ENCODE measurements at places on chromosomes 7 and 10.

GRCh38 chr10:131833446-131834080 is 67.2 kb upstream of the PPP2R2D start:
- DNase-seq: no peak

DNA sequence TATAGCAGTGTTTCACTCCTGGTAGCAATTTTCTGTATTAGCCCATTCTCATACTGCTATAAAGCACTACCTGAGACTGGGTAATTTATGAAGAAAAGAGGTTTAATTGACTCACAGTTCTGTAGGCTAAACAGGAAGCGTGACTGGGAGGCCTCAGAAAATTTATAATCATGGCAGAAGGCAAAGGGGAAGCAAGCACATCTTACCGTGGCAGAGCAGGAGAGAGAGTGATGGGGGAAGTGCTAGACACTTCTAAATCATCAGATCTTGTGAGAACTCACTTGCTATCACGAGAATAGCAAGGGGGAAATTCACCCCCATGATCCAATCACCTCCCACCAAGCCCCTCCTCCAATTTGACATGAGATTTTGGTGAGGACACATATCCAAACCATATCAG is 131.6 kb upstream of the EFCAB10 start:
- no peak for DNase-seq

DNA sequence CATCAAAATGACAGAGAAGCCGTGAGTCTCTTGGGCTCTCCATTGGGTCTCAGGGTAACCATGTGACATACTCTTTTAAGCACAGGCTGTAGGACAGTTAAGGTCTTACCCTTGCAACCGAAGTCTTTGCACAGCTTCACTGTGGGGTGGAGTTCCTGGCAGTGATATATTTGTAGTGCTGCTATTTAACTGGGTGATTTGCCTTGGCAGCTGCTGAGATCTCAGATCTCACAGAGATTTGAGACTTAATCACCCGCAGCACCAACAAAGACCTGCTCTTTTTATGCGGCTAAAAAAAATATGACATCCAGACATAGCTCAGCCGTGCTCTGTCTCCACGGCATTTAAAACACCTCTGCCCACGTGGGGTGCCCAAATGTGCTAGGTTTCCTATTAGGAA is 63.4 kb upstream of the NPTX2 start:
- peak; percentile 29 for DNase-seq

DNA sequence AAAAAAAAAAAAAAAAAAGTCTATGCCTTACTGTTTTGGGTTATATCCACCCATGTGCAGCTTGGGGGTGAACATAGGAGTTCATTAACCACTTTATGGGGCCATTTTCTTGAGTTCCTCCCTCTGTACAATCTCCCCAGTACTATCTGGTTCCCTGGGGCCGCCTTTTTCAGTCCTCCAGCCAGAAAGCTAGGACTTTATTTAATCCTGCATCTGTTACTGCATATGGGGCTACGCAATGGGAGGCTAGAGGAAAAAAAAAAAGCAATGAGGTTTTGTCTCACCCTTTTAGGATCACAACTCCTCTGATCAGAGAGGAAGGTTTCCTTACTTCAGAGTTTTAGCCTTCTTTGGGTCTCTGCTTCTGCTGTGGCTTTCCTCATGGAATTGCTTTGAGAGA is 51.0 kb downstream of the BTRC start:
- DNase-seq: no peak

DNA sequence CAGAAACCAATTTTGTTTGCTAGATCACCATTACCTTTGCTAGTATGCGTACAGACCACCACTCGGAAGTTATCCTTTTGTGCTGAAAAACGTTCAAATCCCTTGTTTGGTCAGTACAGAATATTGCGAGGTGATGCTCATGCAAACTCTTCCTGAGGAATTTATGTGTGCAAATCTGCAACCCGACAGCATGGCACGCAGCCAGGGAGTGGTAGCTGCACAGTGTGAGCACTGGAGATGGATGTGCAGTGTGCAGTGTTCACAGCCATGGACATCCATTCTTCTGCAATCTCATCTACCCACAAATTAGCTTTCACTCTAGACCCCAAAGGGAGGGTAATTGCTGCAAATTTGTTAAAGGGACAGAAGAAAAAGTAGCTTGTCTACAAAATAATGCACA is 72.2 kb downstream of the CACUL1 start:
- DNase-seq: no peak

DNA sequence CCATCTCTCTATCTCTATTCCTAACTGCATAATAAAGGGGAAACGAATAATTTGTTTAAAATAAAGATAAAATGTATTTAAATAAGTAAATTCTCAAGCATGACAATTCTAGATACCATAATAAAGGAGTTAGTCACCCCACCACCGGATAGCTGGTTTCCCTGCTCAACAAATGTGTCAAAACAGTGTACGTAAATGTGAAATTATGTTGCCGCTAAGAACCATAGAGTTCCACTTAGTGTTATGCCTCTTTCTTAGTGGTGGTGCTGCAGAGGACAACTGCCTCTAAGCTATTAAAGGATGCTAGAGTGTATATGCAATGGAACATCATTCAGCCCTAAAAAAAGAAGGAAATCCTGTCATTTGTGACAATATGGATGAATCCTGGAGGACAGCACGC is 42.4 kb downstream of the SMKR1 start:
- no peak for DNase-seq

GRCh38 chr7:55513868-55514267 is 58.4 kb downstream of the VOPP1 start:
- DNase-seq: no peak

- no peak for DNase-seq
Observed at GRCh38 chr7:135283959-135284638, 50.5 kb downstream of the STRA8 start.

DNA sequence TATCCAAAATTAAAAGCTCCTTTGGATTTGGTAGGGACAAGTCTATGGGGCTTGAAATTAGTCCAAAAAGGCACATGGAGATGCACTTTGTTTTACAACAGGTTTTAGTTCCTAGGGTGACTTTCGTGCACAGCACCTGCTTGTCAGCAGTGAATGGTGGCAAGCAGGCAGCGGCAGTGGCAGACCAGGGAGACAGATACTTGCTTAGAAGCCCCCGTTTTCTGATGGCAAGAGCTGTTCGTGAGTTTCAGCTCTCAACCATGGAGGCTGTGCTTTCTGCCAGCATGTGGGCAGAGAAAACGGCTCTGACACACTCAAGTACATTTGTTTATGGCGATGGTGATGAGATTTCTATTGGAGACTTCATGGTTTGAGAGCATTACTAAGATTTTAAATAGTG is 61.7 kb upstream of the SHH start:
- no peak for DNase-seq

DNA sequence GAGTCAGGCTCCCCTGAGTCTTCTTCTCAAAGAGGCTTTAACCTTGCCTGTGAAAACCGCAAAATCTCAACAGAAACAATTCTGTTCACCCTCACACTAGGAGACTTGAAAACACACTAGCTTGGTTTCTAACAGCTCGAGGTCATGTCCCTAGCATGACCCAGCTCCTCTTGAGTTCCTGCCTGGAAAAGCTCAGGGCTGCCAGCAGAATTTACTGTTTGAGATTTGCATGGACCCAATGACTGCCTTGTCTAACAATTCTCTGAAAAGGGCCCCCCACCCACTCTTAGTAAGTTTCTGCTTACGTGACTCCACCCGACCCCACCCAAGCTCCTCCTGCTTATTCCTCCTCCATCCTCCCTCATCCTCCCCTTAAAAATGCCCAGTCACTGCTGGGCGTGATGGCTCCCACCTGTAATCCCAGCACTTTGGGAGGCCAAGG is 85.1 kb upstream of the KMT2C start:
- no peak for DNase-seq

- DNase-seq: no peak
Observed at GRCh38 chr10:316390-316789, 181.1 kb downstream of the ZMYND11 start.

GRCh38 chr7:46292741-46293140 is 371.7 kb upstream of the IGFBP3 start:
- DNase-seq: no peak

GRCh38 chr10:26112532-26112931 is 104.0 kb upstream of the GAD2 start:
- no peak for DNase-seq

GRCh38 chr10:102601639-102602038 is 42.6 kb upstream of the TRIM8 start:
- DNase-seq: no peak

DNA sequence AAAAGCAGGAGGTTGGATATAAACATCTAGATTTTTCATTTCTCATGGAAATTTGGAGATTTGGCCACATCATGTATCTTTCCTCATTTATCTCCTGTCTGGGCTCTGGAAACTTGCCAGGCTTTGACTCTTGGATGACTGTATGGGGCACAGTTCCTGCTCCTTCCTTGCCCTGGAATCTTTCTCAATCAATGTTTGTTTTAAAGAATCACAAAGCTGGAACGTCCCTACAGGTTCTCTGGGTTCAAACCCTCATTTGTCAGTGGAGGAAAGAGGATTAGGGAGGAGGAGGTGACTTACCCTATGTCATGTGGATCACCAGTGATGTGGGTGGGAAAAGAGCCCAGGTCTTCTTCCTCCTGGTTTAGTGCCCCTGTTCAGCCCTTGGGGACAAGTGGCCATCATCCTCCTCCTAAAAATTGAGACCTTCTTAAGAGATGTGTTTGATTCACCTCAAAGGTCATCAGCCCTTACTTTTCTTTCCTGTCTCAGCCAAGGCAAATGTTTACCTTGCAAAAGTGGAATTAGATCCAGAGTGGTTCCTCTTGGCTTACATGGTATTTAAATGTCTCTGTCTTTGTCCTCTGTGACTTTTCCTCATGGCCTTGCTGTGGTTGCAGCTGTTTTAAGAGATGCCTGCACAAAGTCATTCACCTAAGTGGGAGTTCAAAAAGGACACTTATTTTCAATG is 38.8 kb upstream of the PDZD8 start:
- no peak for DNase-seq

DNA sequence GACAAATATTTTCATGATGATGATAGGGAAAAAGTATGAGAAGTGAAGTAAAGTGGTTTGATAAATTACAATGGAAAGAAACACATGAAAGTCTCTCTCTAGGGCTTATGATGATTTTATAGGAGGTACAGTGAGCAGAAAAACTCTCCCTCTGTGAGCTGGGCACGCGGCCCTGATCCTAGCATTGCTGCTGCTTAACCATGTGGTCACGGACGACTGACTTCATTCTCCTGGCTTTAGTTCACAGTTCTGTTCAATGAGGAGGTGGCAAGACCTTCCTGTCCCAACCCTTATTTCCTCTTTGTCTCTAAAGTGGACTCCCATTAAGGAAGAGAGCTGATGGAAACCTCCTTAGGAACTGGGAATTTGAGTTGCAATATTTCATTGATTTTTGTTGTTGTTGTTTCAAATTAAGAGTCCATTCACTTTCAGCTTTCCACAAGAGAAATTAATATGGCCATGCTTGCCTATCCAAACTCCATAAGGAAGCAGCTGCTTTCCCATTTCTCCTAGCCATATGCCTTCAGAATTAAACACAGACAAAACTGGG is 8.2 kb upstream of the PON3 start:
- DNase-seq: peak; percentile 31

- peak; percentile 81 for DNase-seq
Observed at GRCh38 chr7:157507987-157508386, 171.2 kb downstream of the DNAJB6 start.

DNA sequence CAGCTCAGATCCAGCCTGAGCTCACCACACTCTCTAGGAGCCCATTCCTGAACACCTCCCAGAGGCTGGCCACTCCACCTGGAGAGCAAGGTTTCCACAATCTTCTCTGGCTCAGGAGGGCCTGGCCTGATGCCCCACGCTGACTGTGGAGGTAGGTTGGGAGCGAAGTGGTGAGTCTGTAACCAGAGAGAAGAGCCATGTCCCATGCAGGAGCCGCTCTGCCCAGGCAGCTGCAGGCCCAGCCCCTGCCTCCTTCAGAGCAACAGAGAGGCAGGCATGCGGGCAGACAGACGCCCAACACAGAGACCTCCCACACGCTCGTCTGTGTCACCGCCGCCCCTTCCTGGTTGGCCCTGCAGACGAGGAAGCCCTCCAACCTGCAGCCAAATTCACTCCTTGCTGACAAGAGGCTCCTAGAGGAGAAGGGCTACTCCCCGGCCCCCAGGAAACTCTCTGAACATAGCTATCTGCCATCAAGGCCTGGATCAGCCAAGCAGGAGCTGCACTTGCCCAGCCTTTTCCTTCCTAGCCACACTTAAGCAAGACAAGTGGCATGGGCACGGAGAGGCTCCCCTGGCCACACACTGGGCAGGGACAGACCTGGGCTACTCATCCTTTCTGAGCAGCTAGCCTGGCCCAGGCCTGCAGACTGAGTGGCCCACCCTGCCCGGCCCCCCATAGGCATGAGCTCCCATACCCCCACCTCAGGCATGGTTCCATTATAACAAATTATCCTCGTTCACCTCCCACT is 101.9 kb downstream of the GRID1 start:
- DNase-seq: no peak

- no peak for DNase-seq
Observed at GRCh38 chr7:30924624-30925023, 13.0 kb downstream of the AQP1 start.

DNA sequence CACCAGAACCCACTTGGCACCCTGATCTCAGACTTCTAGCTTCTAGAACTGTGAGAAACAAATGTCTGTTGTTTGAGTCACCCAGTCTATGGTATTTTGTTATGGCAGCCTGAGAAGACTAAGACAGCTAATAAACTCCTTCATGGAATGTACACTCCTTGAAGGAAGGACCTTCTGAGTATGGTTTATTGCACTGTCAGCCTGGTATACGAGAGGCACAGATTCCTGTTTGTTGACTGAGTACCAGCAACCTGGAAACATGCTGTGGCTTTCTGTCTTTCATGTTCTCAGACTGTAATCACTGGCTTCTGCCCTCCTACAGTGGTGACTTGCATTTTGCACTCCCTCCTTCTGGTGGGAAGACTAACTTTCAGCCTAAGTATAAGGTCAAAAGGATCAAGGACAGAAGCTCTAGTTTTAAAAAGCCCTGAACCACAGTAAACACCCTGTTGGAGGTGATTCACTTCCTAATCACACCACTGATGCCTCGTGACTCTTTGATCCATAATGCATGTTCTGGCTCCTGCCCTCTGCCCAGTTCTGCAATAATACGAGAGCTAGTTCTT is 319.0 kb upstream of the NPSR1 start:
- no peak for DNase-seq

DNA sequence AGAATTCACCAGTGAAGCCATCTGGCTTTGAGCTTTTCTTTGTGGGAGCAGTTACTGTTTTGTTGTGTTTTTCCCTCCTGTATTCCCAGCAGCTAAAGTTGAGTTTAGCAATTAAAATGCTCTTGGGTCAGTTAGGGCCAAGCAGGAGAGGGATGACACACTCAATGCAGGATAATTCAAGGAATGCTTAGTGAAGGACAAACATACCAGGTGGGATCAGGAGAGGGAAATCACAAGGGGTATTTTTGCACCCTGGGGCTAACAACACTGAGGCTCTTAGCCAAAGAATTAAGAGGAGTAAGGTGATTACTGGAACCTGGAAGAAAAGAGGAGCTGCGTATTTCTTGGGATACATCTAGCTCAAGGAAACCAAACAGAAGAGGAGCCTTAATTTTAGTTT is 82.4 kb upstream of the KCND2 start:
- DNase-seq: no peak

- DNase-seq: no peak
Observed at GRCh38 chr10:103504181-103504783, 10.8 kb downstream of the NEURL1 start.
